ENCODE measurements at places on chromosomes 2 and 18.

- DNase-seq, result no peak
These were observed 55.6 kb downstream of the CHRNA1 start for GRCh38 chr2:174708713-174709112.

DNA sequence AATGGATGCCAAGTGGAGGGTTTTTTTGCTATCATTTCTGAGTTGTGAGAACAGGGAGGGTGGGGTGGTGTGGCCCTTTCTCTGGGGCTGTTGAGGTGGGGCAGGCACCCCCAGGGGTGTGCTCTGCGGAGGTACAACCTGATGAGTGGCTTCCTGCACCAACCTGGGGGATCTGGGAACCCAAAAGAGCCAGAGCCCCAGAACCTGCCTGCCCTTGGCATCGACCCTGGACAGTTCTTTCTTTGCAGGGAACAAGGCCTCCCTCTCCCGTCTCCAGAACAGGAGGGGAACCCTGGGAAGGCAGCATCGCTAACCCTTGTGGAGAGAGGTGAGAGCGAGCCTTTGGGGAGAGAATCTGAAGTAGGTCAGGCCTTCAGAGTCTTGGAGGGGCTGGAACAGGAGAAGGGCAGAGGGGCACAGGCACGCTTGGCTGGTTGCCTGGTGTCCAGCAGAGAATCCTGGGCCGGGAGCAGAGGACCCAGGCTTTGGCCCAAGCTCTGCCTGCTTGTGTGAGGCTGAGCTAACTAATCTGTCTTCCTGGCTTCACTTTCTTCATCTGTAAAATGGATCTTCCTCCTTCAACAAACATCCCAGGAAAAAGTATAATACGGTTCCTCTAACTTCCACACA lies 84.9 kb downstream of the RHOB start:
- no peak for DNase-seq

- no peak for DNase-seq
These were observed 114.8 kb upstream of the SATB2 start for GRCh38 chr2:199572571-199572970.

- no peak for DNase-seq
These were observed 38.7 kb upstream of the CTDP1 start for GRCh38 chr18:79640875-79641274.

DNA sequence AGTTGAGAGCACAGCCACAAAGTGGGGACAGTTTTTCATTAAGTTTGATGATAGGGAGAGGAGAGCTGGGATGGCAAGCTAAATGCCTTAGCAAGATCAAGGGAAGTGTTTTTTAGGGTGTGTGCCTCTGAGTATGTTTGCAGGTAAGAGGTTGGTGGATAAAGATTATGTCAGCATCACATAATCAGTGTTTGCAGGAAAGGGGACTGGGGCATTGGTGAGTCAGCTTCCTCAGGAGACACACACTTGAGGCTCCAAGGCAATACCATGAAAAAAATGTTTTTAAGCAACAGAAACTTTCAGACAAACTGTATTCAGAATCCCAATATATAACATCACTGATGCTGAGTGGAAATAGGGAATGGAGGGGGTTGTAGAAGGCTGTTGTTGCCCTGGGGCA lies 25.4 kb upstream of the DTNB start:
- no peak for DNase-seq

- DNase-seq, result no peak
These were observed 309.1 kb upstream of the CYRIA start for GRCh38 chr2:16974688-16975087.

DNA sequence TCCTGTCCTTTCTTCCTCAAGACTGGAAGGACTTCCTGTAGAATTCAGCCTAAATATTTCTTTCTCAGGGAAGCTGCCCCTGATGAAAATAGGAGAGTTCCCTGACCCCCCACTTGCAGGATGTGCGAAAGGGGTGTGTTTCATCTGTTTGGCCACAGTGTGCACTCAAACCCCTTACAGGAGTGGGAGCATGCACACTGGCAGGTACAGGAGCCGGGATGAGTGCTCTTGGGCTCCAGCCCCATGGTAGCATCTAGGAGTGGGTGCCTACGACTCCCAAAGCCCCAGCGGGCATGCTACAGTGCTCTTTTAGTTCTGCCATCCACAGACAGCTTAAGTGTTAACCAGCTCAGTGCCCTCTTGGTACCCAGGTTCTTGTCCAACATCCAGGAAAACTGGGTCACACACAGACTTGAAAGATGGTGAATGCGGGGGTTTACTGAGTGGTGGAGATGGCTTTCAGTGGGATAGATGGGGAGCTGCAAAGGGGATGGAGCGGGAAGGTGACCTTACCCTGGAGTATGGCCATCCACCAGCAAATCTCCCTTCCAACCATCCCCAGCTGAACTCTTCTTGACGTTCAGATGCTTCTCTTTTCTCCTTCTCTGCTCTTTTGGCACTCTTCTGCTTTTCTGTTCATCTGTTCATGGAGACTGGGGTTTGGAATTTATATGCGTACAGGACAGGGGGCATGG lies 295.0 kb upstream of the NCKAP5 start:
- DNase-seq, result no peak

DNA sequence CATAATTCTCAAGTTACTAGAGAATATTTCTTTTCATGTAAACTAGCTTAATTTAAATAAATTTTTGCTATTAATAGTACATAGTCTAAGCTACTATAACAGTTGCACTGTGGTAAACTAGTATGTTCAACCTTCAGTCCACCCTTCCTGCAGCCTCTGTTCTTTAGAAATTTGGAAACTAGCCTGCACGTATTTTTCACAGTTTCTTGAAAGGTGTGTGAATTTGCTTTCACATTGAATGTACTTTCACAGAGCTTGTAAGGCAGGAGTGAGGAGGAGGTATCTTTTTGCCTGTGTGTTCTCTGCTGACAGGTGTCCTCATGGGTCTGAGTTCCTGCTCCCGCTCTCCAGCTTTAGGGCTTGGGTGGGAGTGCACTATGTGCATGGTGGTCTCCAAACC lies 117.5 kb downstream of the ATP9B start:
- no peak for DNase-seq

DNA sequence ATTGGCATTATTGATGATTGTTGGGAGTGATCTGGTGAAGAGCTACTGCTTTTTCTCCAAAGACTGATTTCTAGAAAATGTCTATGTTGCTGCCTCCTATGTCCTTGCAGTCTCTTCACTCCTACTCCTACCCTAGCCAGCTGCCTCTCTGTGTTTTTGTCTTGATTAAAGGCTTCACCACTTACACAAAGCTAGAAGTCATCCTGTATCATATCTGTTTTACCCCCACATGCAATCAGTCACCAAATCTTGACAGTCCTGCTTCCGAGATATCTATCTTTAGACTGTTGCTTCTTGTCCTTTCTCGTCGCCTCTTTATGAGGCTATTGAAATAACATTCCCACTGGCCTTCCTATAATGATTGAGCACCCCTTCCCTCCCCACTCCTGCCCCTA lies 84.5 kb upstream of the ITGA4 start:
- no peak for DNase-seq

GRCh38 chr2:15668611-15669305 lies 77.1 kb downstream of the DDX1 start:
- no peak for DNase-seq

DNA sequence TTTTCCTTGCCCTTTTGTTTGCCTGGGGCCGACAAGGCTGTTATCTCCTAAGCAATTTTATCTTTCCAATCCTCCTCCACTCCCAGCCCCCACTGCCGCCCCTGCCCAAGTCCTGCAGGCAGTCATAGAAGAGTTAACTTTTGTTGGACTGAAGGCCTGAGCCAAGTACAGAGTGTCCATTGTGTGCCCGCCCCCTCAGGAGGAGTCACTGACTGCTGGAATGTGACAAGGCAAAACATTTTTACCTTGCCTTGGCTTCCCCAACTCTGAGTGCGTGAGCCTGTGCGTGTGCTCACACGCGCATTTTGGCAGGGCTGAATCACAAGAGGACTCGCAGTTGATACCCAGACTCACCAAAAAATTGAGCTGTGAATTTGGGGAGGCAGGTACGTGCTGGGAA lies 16.2 kb downstream of the SETBP1 start:
- no peak for DNase-seq

- DNase-seq, result no peak
These were observed 171.8 kb upstream of the PIK3C3 start for GRCh38 chr18:41783065-41783818.

DNA sequence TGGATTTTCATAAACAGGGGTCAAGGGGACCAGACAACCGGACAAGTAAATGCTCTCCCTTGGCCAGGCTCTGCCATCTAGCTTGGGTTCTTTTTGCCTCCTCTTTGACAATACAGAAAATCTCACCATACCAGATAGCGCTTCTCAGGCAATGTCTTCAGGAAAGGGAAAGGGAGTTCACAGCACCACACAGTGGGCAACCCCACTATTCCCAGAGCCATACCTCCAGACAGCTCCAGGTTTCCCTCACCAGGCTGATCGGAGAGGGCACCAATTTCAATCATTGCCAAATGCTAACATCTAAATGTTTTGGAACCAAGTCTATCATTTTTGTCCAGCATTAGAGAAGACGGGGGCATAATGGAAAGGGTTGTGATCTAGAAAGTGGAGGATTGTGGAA lies 28.1 kb downstream of the CCDC68 start:
- no peak for DNase-seq

DNA sequence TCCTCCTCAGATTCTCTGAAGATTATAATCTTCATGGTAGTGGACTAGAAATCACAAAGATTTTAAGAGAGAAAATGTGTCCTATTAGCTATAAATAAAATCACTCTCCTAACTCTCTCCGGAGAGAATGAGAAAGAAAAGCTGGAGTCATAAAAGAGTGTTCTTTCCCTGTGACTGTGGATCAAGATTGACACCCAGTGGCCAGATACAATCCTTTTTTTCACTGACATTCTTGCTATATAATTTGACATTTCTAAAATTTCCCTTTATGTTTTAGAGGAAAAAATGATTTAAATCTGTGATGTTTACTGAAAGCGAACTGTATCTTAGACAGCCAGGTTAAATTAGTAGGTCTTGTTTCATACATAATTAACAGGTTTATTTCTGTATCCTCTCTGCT lies 35.4 kb upstream of the LRP2 start:
- no peak for DNase-seq

GRCh38 chr2:9846554-9846953 lies 3.3 kb downstream of the TAF1B start:
- no peak for DNase-seq

- DNase-seq, result peak; percentile 45
These were observed 910.4 kb upstream of the GYPC start for GRCh38 chr2:125745514-125745913.

DNA sequence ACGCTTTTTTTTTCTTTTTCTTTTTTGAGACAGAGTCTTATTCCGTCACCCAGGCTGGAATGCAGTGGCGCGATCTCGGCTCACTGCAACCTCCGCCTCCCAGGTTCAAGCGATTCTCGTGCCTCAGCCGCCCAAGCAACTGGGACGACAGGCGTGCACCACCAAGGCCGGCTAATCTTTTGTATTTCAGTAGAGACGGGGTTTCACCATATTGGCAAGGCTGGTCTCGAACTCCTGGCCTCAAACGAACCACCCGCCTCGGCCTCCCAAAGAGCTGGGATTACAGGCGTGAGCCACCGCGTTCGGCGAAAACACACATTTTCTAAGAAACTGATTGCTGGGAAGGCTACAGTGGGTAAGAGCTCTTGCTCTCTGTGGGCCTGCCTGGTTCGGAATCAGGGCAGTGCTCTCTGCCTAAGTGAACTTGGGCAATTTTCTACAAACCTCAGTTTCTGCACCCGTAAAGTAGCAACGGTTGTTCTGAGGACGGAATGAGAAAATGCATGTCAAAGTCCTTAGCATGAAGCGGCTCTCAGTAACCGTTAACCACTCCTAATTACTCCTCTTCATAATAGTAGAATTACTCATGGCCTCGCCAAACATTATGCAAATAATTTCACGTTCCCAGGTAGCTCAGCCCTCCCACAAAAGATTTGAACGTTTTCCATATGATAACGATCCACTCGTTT lies 1.0 kb upstream of the PMAIP1 start:
- DNase-seq, result no peak

- DNase-seq, result no peak
These were observed 6.7 kb downstream of the PPP1R7 start for GRCh38 chr2:241156971-241157441.

DNA sequence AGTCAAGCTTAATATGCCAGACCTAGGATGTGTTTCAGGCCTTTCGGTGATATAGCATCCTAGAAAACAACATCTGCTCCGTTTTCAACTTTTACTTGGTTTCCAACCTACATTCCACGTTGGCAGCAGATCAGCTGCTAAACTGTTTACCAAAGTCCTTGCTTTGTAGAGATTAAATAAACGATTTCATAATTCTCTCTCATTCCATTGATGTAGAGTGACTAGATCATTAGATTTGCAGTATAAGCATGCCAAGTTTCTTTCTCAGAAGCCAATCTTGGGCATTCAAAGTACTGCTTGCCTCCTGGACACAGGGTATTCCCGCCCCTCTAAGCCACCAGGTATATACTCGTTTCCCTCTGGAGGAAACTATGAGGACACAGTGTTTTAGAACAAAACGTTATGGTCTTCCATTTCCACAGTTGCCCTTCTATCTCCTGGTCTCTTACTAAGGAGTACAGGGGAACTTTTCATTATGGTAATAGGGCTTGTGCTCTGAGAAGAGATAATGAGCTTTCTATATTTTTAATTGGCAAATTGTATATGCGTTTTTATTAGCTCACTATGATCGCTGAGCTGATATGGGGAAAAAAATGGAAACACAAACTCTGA lies 10.5 kb upstream of the INSIG2 start:
- DNase-seq, result no peak

DNA sequence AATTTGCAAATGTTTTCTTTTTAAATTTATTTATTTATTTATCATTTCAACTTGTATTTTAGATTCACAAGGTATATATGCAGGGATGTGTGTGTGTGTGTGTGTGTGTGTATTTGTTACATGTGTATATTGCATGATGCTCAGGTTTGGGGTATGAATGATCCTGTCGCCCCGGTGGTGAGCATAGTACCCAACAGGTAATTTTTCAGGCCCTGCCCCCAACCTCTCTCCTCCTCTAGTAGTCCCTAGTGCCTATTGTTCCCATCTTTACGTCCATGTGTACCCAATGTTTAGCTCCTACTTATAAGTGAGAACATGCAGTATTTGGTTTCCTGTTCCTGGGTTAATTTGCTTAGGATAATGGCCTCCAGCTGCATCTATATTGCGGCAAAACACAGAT lies 33.0 kb upstream of the KIF5C start:
- DNase-seq, result no peak

DNA sequence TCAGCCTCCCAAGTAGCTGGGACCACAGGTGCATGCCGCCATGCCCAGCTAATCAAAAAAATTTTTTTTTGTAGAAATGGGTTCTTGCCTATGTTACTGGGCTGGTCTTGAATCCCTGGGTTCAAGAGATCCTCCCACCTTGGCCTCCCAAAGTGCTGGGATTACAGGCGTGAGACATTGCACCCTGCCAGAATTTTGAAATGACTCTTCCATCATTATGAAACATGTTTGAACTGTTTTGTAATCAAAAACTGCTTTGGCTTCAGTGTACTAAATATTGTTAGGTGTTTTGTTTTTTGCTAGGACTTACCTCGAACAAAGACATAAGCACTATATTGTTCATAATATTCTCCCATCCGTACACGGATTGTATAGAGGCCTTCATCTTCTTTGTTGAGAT lies 55.8 kb downstream of the MYOM1 start:
- DNase-seq, result no peak

Data from substantia nigra (tissue), 51 donors.